ENCODE measurements at places on chromosomes 13 and 19. TPM values are rescaled to one million over a fixed set of nuclear protein-coding genes. Genes with fewer than 3 reads are reported as not detected.

DNA sequence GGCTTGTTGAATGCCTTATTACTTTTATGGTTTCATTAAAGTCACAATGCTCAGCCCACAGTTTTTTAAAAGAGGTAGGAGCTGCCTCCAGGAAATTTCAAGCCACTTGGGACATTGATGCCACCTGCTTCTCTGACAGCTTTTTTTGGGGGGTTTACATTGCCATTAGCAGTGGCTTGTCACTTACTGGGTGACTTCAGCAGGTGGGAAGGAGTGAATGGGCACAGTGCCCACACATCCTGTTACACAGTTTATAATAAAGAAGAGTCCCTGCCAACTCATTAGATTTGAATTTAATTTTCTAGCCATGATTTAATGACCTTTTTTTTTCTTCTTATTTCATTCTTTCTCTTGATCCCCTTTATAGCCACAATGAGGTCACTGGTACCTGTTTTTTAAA is 61.0 kb downstream of the NHLRC3 start:
- H3K36me3 ChIP-seq, result no peaks in the 10 kb centered on the region
- DNase-seq, result no peak
- no peak overlapping the region for H3K4me3 ChIP-seq
- no peaks in the 10 kb centered on the region for H3K27me3 ChIP-seq

- no peak overlapping the region for H3K27ac ChIP-seq
- no peak for DNase-seq
- H3K36me3 ChIP-seq, result no peaks in the 10 kb centered on the region
These were observed 389.9 kb upstream of the PCDH9 start for GRCh38 chr13:67619995-67620380.

DNA sequence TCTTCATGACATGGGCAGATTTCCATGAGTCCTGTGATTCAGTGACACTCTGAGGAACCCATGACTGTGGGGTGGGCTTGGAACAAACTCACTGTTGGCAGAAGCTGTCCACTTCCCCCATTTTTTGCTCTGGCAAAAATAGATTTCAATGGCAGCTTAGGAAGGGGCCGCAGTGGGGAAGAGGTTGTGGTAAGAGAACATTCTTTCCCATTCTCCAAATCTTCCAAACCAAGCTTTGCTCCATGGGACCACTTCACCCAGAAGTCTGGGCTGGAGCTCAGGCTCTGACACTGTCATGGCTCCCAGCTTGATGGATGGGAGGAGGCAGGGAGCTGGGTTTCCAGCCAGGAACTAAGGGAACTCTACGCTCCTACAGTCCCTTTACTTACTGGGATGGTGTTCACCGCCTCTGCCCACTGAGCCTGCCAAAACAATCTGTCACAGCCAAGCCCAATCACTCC is 24.9 kb upstream of the MEDAG start:
- no peaks in the 10 kb centered on the region for H3K36me3 ChIP-seq
- H3K27me3 ChIP-seq, result no peaks in the 10 kb centered on the region
- H3K27ac ChIP-seq, result no peak overlapping the region
- DNase-seq, result no peak
- no peaks in the 10 kb centered on the region for H3K4me1 ChIP-seq

DNA sequence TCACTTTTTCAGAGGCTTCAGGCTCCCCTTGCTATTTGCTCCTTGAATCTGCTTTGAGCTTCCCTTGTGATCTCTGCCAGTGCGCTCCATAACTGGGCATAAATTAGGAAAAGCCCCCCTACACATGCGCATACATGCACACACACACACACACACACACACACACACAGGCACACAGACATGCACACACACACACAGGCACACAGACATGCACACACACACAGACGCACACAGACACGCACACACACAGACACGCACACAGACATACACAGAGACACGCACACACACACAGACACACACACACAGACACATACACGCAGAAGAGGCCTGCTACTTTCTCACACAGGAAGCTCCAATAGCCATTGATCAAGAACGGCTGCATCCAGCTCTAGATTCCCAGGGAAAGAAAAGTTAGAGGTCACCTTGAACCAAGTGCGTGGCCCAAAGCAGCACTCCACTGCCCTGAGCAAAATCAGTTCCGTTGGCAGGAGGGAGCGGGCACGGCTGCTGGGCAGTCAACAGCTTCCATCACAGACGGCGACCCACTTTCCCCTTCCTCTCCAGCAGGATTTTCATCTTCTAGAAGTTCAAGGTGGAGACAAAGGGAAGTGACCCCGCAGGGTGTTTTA is 145.6 kb downstream of the DPF1 start:
- H3K27ac ChIP-seq, result no peak overlapping the region
- no peak for DNase-seq
- H3K36me3 ChIP-seq, result peaks cover 10% of the 10 kb centered on the region
- no peak overlapping the region for H3K4me3 ChIP-seq
- H3K27me3 ChIP-seq, result no peaks in the 10 kb centered on the region
- peaks cover 8% of the 10 kb centered on the region for H3K4me1 ChIP-seq

GRCh38 chr13:34143637-34144036 is 325.7 kb downstream of the RFC3 start:
- no peaks in the 10 kb centered on the region for H3K27me3 ChIP-seq
- H3K4me1 ChIP-seq, result no peaks in the 10 kb centered on the region
- H3K27ac ChIP-seq, result no peak overlapping the region
- H3K36me3 ChIP-seq, result no peaks in the 10 kb centered on the region

GRCh38 chr19:13130886-13131490 is 12.9 kb downstream of the NACC1 start:
- H3K36me3 ChIP-seq, result no peaks in the 10 kb centered on the region
- H3K4me3 ChIP-seq, result no peak overlapping the region
- DNase-seq, result no peak
- no peak overlapping the region for H3K27ac ChIP-seq
- H3K4me1 ChIP-seq, result no peaks in the 10 kb centered on the region

FXYD1 gene
- total RNA-seq, result 3.3 TPM

PRKCG gene
- 0.38 TPM for total RNA-seq

ZNF682 gene
- 3.1 TPM for total RNA-seq

ZNF547 gene
- total RNA-seq, result 0.60 TPM

PRX gene
- 2.2 TPM for total RNA-seq
